HFFc6 (cell line): ENCODE measurements at places on chromosomes 1 and 21. TPM values are rescaled to one million over a fixed set of nuclear protein-coding genes. Genes with fewer than 3 reads are reported as not detected.

DNA sequence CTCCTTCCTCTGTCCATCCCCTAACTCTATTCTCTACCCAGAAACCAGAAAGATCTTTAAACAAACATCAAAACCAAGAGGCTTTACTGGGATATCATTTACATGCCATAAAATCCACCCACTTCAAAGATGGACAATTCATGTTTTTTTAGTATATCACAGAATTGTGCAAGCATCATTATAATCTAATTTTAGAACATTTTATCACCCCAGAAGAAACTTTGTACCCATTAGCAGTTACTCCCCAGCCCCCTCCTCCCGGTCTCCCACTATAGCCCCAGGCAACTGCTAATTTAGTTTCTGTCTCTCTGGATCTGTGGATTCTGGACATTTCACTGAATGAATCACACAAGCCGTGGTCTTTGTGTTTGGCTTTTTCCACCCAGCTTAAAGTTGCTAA, 4.8 kb upstream of the SELENON start:
- H3K36me3 ChIP-seq, result peaks cover 3% of the 10 kb centered on the region; the same call in 1 of the 2 replicates
- H3K27me3 ChIP-seq, result peaks cover 36% of the 10 kb centered on the region
- DNase-seq, result peak; percentile 39
- H3K4me3 ChIP-seq, result no peak overlapping the region
- peaks cover 21% of the 10 kb centered on the region for H3K4me1 ChIP-seq

The SPATA21 gene
- not detected in 3 replicates for total RNA-seq

DNA sequence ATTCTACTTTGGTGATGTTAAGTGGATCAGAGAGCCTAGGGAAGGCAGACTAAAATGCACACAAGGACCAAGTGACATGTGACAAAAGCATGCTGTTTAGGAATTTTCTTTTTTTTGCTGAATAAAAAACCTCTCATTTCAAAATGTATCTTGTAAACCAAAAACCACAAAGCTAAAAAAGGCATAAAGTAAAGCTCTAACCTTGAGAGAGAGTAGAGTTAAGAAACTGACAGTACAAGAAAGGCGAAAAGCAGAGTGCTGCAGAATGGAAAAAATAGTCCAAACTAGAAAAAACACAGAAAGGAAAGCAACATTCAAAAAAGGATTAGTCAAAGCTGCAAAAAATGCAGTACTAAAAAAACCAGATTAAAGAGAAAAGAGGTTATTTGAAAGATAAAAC, 76.5 kb downstream of the EPS15 start:
- peaks cover 35% of the 10 kb centered on the region for H3K4me1 ChIP-seq
- H3K27me3 ChIP-seq, result peaks cover 2% of the 10 kb centered on the region; the same call in 1 of the 2 replicates
- peaks cover 14% of the 10 kb centered on the region for H3K36me3 ChIP-seq
- H3K4me3 ChIP-seq, result no peak overlapping the region
- no peak overlapping the region; the same call in 1 of the 2 replicates for H3K27ac ChIP-seq
- no peak for DNase-seq

DNA sequence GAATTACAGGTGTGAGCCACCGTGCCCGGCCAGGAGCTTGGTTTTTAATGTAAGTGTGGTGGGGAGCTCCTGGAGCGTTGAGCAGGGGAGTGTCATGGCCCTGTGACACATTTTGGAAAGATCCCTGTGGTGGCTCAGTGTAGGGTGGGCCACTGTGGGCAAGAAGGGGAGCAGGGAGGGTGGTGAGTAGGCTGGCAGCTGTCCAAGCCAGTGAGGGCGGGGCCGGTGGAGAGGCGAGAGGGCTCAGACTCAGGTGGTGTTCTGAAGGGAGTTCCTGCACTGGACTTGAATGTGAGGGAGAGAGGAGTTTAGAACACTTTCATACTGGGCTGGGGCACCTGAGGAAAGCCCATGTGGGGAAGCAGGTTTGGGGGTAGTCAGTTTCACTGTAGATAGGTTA, 3.1 kb upstream of the EVA1B start:
- H3K4me1 ChIP-seq, result peaks cover 47% of the 10 kb centered on the region
- H3K27ac ChIP-seq, result peak overlapping the region; percentile 80
- no peak for DNase-seq
- no peak overlapping the region for H3K4me3 ChIP-seq

GRCh38 chr1:111232134-111232533, 4.6 kb downstream of the CHI3L2 start:
- no peak overlapping the region for H3K4me3 ChIP-seq
- H3K4me1 ChIP-seq, result peaks cover 59% of the 10 kb centered on the region
- no peak overlapping the region for H3K27ac ChIP-seq
- peaks cover 5% of the 10 kb centered on the region for H3K27me3 ChIP-seq
- H3K36me3 ChIP-seq, result no peaks in the 10 kb centered on the region
